Upper lobe of left lung (tissue), 6 donors: ENCODE measurements at places on chromosomes 12 and 14. TPM values are rescaled to one million over a fixed set of nuclear protein-coding genes. Genes with fewer than 3 reads are reported as not detected.

DNA sequence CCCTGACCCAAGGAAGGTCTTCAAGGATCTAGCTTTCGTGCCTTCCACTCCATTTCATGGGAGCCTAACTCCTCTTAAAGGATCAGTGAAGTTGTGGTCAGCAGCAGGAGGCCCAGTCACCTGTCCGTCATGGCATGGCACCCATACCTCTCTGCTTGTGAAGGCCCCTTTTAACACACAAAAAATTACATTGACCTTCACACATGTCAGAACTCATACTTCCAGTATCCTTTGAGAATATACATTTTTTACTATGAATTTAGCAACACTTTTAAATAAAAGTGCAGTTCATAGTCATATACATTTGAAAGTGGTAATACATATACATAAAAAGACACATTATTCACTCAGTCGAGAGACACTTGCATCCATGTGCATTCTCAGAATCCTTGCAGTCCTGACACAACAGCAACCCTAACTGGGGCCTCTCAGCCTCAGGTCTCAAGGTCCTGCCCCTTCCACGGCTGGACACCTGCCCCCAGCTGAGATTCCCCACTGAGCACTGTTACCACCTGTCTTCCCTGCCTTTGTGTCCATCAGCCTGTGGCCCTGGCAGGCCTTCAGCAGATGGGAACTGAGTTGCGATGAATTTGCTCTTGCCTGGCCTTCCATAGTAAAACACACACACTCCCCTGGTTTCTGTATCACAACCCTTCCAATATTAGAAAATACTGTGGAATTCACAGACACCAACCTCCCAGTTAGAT, 3.7 kb upstream of the KRT3 start:
- H3K27me3 ChIP-seq, result no peaks in the 10 kb centered on the region
- no peaks in the 10 kb centered on the region for H3K36me3 ChIP-seq
- H3K4me3 ChIP-seq, result no peak overlapping the region
- no peak for DNase-seq

DNA sequence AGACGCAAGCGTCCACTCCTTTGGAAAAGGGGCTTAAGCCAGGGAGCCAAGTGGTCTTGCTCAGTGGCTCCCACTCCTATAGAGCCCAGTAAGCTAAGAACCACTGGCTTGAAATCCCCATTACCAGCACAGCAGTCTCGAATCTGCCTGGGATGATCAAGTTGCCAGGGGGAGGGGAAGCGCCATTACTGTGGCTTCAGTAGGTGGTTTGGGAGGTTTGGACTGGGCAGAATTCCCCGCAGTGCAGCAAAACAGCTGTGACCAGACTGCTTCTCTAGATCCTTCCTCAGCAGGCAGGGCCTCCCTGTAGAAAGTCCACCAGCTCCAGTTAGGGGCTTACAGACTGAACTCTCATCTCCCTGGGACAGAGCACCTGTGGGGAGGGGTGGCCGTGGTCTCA, 115.4 kb downstream of the TMEM117 start:
- H3K27ac ChIP-seq, result no peak overlapping the region
- H3K27me3 ChIP-seq, result no peaks in the 10 kb centered on the region
- no peaks in the 10 kb centered on the region for H3K36me3 ChIP-seq

DNA sequence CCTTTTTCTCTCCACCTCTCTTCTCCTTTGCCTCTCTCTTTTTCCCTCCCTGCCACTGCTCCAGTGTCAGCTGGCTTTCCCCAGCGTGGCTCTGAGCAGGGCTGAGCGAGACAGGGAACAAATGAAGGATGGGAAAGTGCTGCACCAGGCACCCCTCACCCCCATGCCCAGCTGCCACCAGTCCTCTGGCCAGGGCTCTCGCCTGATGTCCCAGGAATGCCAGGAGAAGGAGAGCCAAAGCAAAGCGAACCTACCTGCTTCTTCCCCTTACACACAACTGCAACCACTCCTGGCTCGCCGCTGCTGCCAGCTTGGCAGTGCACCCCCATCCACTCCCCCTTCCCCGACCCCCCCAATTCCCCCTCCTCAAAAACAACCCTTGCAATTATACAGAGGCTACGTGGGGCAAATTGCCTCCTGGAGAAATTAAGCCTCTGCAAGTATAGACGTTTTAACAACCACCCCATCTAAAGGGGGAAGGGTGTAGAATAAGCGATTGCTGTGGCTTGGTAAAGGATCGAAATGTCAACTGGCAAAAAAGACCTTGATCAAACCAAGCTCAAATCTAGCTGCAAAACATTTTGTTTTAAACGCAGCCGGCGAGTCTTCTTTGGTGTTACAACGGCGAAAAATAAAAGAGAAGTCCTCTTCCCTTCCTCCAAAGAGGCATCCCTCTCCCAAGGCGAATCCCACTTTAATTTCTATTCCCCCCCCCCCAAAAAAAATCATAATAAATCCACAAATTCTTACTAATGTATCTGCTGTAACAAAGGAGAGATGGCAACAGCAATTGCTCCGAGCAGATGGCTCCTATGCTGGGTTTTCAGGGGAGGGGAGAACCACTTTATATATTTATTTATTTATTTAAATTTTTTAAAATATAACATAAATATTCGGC, 2.9 kb downstream of the BCL11B start:
- H3K27me3 ChIP-seq, result peaks cover 39% of the 10 kb centered on the region
- no peak overlapping the region for H3K27ac ChIP-seq
- no peaks in the 10 kb centered on the region for H3K36me3 ChIP-seq
- DNase-seq, result no peak

DNA sequence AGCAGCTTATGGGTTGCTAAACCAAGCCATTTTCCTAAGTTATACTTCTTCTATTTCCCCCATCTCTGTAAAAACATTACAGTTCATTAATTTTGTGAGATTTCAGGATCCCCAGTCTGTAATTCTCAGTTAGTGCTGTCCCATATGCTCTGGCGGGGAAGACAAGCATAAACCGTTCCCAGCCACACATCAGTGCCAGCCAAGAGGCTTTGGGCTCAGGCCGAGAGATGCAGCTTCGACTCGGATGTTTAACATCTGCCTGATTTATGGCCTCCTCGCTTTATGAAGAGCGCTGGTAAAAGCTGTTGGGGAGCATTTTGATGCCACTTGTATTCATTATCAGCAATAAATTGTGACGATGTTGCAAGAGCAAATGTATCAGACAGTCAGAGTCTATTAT, 349.1 kb upstream of the CCDC196 start:
- no peaks in the 10 kb centered on the region for H3K4me1 ChIP-seq
- H3K4me3 ChIP-seq, result no peak overlapping the region
- no peak for DNase-seq
- no peaks in the 10 kb centered on the region for H3K36me3 ChIP-seq
- H3K27ac ChIP-seq, result no peak overlapping the region

The MYL2 gene
- not detected for total RNA-seq

The KRT77 gene
- total RNA-seq, result not detected
